ENCODE measurements at places on chromosomes 7 and 10. TPM values are rescaled to one million over a fixed set of nuclear protein-coding genes. Genes with fewer than 3 reads are reported as not detected.

DNA sequence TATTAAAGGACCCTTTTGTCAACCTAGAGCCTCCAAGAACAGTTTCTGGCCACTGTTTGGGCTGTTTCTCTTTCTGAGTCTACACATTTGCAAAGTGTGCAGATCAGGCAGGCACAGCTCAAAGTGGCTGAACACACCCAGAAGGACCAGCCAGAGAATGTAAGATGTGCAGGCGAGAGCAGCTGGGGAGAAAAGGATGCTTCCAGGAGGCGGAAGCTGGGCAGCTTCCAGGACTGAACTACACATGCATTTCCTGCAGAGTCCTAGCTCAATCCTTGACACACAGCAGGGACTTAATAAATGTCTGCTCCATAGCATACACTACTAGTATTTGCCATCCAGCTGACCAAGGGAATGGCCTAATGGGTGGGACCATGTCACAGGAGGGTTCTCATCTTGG, 70.9 kb downstream of the CTBP2 start:
- no peak for DNase-seq

DNA sequence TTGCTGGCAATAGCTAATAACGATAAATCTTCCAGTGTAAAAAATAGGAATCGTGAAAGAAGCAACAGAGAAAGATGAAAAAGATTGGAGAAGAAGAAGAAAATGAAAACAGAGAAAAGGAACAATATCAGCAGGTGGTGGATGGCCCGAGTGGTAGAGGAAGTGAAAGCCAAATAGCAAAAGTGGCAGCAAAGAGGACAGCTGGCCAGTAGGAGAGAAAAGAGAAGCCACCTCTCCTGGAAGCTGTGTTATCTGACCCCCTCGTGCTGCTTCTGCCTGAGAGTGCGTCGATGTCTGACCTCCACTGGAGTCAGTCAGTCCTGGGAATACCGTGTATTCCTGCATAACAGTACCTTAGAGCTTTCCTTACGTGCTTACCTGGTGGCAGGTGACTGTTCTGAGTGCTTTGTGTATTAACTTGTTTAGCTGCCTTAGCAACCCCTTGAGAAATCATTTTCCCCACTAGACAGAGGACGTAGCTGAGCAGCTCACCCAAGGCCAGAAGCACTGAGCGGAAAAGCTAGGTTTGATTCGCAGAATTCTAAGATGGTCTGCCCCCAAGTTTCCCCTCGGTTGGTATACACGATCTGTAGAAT, 88.3 kb downstream of the CHN2 start:
- DNase-seq = no peak

DNA sequence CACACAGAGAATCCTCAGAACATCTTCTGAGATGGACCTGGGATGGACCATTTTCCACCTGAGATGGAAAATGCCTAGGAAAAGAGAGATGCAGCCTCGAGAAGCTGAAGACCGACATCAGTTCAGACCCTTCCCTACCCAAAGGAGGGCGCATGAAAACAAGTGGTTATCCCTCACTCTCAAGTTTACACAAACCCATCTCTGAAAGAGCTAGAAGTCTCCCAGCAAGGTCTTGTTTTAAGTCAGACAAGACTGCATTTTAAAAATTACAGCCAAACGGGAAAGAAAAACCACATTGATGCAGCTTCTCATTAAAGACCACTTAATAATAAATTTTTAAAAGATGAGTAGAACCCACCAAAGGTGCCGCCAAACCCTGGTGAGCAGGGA, 1.3 kb downstream of the RAPGEF5 start:
- DNase-seq = no peak

- DNase-seq = no peak
These were observed 38.5 kb downstream of the BNIP3 start for GRCh38 chr10:131943021-131943814.

- DNase-seq = no peak
These were observed 137.2 kb downstream of the NOC3L start for GRCh38 chr10:94225589-94225988.

DNA sequence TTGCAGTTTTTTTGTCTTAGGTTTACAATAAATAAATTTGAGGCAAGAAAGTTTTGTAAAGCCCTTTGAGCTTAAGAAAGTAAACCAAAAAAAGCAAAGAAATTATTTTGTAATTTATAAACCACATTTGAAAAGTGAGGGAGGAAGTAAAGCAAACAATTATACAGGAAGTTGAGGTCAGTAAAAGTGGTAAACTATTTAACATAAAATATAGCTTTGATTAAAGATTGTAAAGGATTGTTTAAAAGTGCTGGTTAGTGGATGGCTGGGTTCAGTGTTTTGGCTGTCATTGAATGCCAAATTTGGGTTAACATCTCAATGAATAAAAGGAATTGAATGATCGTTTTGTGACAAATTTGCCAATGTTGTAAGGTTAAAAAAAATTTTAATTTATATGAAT, 9.9 kb downstream of the SOSTDC1 start:
- no peak for DNase-seq

GRCh38 chr10:71131096-71131495, 81.3 kb upstream of the UNC5B start:
- DNase-seq = no peak

DNA sequence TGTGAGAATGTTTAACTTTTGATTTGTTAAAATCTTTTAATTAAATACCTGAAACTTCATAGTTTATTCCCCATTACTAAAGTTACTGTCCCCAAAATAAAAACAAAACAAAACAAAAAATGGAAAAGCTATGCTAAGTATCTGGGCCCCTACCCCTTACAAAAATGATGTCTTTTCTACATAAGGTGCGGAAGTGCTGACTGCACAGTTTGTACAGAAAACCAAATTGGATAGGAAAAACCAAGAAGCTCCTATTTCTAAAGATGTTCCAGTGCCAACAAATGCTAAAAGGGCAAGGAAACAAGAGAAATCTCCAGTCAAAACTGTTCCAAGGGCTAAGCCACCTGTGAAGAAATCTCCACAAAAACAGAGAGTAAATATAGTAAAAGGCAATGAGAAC, 50.5 kb downstream of the TASOR2 start:
- no peak for DNase-seq

DNA sequence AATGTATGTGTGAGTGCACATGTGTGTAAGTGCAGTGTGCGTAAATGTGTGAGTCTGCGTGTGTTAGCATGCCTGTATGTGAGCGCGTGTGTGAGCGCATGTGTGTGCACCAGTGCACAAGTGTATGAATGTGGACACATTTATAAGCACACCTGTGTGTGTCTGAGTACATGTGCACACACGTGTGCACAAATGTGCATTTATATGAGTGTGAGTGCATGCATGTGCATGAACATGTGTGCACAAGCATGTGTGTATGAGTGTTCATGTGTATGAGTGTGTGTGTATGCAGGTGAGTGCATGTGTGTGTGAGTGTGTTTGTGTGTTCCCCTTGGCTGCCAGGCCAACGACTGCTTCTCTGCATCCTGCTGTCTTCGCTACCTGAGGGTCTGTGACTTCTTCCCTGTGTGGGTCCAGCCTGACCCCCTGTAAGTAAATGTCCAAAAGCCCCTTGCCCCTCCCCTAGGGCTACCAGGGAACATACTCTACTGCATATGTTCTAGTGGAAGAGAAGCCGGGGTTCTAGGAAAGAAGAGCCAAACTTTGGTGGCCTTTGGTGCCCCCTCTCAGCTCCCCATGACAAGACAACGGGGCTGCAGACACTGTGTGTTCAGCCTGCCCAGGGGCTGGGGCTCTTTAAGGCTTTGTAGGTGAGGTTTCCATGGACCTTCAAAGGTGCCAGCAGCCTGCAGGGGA, 17.0 kb downstream of the GOLGA7B start:
- no peak for DNase-seq

- peak; percentile 70 for DNase-seq
These were observed 69.0 kb downstream of the ADD3 start for GRCh38 chr10:110076559-110077318.

- DNase-seq = no peak
These were observed 11.7 kb downstream of the UCN3 start for GRCh38 chr10:5376450-5376849.

DNA sequence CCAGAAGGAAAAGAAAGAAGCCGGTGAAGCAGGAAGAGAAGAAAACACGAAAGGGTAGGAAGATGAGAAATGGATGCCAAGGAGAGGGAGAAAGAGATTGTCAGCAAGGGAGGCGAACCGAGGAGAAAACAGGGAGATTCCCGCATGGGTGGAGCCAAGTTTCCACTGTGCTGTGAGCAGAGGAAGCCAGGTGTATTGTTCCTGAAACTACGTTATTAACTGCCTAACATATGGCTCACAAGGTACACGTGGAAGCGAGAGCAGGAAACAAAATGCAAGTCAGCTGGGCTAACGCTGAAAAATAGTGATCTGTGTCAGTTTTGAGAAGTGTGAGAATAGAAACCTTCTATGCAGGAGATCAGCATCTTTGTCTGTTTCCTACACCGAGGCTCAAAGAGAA, 20.4 kb upstream of the HIPK2 start:
- DNase-seq = no peak

GRCh38 chr10:77441353-77442166, 196.0 kb downstream of the KCNMA1 start:
- DNase-seq = no peak

DNA sequence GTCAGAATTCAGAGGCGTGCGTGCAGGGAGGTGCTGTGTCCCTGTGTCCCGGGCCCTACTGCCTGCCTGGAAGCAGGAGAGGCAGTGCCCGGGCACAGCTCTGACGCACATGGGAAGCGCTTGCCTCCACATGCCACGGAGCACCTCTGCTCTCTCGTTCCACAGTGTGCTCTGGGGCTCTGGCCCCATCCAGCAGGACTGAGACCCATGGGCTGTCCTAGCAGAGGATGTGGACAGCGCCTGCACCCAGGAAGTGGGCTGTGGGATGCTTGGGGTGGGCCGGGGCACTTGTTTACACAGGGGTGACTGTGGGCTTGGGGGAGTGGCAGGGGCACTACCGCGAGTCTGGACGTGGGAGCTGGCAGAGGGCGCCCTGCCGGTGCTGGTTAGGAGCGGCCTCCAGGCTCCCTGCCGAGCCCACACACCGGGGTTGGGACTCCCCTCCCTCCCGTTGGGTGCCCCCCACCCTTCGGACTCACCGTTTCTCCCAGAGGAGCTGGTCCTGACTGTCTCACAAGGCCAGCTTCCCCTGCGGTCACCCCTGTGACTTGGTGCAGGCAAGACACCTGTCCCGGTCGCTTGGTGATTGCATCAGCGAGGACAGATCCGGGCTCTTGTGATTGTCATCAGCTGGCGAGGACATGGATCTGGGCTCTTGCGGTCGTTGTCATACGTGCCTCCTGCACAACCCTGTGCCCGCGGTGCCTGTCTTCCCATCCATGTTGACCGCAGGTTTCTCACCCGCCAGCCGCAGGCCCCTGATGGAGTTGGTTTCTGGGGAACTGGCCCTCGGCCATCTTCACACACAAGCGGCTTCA, 83.1 kb downstream of the NKX6-2 start:
- no peak for DNase-seq

DNA sequence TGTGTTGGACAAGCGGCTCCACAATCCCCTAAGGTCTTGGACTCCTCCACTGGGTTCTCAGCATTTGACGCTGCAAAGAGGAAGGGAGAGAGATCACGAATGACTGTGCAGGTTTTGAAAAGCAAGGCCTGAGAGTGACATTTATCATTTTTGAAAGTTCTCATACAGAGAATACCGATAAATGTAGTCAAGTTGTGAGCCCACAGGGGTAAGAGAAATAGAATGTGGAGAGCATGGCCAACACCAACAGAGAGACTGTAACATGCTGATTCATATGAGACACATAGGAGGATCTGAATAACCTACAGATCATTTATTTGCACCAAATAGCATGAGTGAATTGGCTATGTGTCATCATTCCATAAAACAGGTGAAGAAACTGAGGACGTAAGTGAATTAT, 230.5 kb upstream of the MBL2 start:
- no peak for DNase-seq

- DNase-seq = no peak
These were observed 125.8 kb downstream of the BMPER start for GRCh38 chr7:34031156-34031555.

GRCh38 chr10:98251399-98251798, 16.6 kb downstream of the LOXL4 start:
- no peak for DNase-seq

DNA sequence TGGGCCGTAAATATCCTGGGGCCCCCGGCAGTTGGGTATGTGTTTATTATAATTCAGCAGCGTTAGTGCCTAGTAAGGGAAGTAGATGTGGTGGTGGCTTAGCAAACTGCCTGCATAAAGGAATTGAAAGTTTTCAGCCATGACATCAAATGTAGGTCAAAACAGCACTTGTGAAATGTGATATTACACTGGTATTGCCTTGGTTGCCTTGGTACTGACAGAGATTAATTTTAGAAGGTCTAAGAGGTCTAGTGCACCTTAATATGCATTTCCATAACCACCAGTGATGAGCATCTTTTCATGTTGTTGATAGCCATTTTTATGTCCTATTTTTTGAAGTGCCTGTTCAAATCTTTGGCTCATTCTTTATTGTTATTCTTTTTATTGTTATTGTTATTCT, 50.1 kb downstream of the VWC2 start:
- DNase-seq = no peak

- DNase-seq = no peak
These were observed 197.9 kb upstream of the KLF6 start for GRCh38 chr10:3982746-3983442.

GRCh38 chr7:35379481-35379880, 125.6 kb upstream of the TBX20 start:
- DNase-seq = no peak

DNA sequence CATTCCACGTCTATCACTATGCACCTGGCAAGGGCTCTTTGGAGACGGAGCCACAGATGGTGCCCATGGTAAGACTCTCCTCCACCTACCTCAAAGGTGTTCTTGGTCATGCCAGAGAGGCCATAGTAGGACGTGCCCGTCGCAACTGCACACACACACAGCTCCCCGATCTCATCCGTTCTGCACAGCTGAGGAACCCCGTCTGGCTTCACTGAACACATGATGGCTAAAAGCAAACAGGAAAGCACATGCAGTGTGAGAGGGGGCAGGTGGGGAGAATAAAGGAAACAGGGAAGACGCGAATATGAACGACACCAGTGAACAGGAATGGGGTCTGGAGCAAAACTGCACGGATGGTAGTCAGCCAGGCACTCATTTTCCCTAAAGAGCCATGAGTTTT, 230.9 kb downstream of the ZMYND11 start:
- DNase-seq = no peak

Gene SLC26A5
- polyA plus RNA-seq = 0.91 TPM

Gene EPDR1
- polyA plus RNA-seq = 24.9 TPM

Gene BLNK
- 17.6 TPM for polyA plus RNA-seq

Gene FFAR4
- 0.18 TPM for polyA plus RNA-seq

Gene PHKG1
- polyA plus RNA-seq = 1.8 TPM

Gene MYO1G
- 1.8 TPM for polyA plus RNA-seq

Gene SPDYE3
- 7.0 TPM for polyA plus RNA-seq

Gene FZD1
- 64.4 TPM for polyA plus RNA-seq
